ENCODE measurements at places on chromosomes 11 and 22. TPM values are rescaled to one million over a fixed set of nuclear protein-coding genes. Genes with fewer than 3 reads are reported as not detected.

DNA sequence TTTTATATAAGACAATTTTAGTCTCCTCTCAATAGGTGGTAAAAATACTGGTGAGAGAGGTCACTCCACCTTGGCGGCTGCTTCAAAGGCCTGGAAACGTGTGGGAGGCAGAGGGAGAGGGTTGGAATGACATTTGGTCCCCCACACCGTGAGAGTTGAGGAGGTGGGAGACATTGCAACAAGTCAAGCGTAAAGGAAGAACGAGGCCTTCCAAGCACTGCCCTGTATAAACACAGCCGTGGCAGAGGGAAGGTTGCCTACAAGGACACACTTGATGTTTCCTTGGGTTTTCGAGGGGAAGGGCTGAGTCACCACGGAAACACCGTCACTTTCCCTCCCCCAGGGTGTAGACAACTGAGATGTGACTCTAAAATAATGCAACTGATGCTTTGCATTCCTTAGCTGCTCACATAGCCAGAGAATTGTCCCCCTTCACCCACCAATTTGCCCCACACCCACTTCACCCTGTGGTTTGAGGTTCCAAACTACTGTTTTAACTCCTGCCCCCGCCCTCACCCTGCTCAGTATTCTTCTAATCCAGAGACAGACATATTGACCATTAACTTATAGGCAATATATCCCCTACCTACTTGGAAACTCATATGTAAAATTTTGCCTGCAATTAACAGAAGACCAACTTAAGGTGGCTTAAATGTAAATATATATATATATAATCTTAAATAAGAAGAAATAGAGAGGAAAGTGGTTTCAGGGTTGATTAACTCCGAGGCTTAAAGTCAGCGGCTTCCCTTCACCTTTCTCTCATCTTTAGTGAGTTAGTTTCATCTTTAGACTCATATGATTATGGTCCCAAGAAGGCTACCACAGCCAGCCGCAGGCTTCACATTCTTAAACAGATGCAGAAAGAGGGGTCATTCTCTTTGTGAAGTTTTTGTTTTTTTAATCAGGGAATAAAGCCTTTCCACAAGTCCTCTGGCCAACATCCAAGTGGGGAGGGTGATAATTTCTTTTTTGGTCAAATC is 54.1 kb upstream of the BDNF start:
- peak; percentile 40 for DNase-seq

- DNase-seq: no peak
Measured at GRCh38 chr11:2579315-2580060, 120.3 kb downstream of the KCNQ1OT1 start.

GRCh38 chr11:113148652-113149051 is 165.7 kb upstream of the TTC12 start:
- no peak for DNase-seq

DNA sequence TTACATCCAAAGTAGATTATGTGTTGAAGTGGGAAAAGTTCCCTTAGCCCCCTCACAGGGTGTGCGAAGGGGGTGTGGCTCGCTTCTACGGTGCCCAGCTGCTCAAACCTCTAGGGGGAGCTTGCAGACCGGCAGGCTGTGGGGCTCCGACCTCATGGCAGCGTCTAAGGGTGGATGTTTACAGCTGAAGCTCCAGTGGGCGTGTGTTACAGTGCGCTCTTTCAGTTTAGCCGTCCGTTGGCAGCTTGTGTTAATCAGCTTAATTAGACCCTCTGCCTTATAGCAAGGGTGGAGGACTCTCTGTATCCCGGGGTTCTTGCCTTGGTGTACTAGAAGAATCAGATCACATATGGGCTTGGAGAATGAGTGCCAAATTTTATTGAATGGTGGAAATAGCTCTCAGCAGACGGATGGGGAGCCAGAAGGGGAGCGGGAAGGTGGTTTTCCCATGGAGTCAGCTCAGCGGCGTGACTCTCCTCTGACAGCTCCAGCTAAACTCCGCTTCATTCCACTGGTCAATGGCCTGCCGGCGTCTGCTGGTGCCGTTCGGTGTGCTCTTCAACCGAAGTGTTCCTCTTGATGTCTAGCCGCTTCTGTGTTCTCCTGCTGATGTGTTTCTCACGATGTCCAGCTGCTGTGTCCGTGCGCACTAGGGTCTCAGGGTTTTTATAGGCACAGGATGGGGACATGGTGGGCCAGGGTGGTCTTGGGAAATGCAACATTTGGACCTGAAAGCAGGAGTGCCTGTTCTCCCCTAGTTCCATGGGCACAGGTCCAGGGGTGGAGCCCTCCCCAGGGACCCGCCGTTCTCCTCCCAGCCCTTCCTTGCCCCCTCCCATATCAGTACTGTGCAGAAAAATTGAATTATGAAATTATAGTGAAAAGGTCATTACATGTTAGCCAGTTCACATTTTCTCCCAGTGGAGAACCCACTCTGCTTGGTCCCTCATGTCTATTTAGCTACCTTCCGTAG is 28.6 kb upstream of the OR10G7 start:
- no peak for DNase-seq

- DNase-seq: no peak
Measured at GRCh38 chr11:65055538-65055937, 2.8 kb downstream of the NAALADL1 start.

DNA sequence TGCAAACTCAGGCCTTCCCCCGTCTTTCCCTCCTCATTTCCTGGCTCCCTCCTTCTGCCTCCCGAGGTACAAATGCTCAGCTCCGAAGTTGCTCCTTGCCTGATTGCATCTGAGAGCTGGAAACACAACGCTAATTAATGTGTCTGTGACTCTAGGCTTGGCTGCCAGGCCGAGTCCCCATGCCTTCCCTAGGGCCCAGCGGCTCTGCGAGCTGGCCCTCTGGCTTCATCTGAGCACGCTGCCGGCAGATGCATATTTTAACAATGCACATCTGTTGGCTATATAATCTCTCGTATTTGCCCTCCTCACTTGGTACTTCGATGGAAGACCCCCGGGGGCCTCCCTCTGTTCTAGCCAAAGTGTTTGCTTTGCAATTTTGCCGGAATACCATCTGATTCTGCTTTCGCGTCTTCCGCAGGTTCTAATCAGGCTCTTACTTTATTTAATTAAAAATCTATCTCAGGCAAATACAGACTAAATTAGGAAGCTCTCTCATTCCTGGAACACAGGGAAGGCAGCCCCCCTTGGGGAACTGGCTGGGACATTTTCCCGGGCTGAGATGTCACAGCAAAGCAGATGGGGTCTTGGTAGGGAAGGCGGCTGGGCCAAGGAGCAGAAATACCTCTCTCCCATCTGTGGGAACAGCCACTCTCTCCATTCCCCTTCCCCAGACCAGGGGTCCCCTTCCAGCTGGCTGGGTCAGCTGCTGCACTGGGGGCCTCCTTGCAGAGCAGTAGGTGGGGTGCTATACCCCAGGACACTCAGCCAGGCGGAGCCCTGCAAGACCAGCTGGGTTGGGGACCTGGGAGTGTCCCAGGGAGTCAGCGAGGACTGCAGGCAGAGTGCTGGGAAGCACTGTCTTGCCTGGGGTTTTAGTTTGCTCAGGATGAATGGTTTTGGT is 162.8 kb downstream of the ST3GAL4 start:
- no peak for DNase-seq

GRCh38 chr22:37128555-37129281 is 19.2 kb upstream of the TMPRSS6 start:
- no peak for DNase-seq

GRCh38 chr11:74672332-74672955 is 58.8 kb downstream of the CHRDL2 start:
- no peak for DNase-seq

GRCh38 chr11:83572581-83573496 is 286.7 kb upstream of the CCDC90B start:
- DNase-seq: no peak

DNA sequence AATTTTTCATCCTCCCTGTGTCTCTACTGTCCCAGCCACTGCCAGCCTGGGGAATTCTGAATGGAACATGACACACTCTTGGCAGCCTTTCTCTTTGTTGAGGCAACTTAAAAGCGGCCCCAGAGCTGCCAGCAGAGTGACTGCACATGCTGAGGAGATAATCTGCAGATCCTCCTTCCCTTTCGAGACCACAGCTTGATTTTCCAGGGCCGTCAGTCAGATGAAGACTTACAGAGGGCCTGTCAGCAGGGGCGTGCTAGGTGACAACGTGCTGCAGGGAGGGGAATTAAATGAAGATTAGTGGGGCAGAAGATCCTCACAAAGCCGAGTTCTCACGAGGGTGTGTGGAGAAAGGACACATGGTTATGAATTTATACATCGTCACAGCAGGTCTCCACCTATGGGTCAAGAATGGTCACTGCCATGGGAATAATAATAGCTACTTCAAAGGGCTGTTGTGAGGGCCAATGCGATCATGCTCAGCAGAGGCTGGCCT is 193.5 kb upstream of the PITPNB start:
- no peak for DNase-seq

GRCh38 chr11:75795276-75796090 is 19.5 kb upstream of the UVRAG start:
- no peak for DNase-seq

GRCh38 chr22:37690407-37690806 is 4.3 kb downstream of the NOL12 start:
- DNase-seq: no peak

- no peak for DNase-seq
Measured at GRCh38 chr11:44651535-44652155, 75.1 kb upstream of the TSPAN18 start.

- DNase-seq: no peak
Measured at GRCh38 chr11:102420547-102420946, 32.0 kb downstream of the TMEM123 start.

GRCh38 chr11:133408936-133409335 is 123.4 kb downstream of the OPCML start:
- no peak for DNase-seq

GRCh38 chr22:27238935-27239510 is 562.5 kb downstream of the MN1 start:
- DNase-seq: peak; percentile 78

- DNase-seq: no peak
Measured at GRCh38 chr11:20161230-20161918, 1.1 kb upstream of the DBX1 start.

- no peak for DNase-seq
Measured at GRCh38 chr11:29163231-29163630, 853.6 kb downstream of the KCNA4 start.

DNA sequence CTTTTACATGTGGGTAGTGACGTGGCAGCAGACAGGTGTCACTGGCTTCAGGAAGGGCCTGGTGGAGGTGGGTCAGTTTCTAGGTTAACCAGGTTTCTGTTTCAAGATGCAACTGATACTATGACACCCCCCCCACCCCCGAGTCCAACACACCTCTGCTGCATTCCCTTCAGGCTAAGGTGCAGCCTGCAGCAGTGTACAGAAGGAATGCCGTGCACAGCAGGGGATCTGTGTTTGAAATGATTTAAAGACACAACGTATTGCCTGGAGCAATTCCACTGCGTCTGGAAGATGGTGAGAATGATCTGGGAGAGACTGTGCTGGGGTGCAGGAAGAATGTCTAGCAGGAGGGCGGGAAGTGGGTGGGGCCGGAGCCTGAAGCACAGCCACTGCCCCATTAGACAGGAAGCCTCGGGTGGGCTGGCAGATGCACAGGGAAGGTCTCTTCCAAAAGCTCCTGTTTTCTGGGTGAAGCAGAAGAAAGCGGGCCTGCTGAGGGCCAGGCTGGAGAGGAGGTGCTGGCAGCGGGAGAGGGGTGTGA is 11.9 kb upstream of the TESMIN start:
- DNase-seq: no peak

GRCh38 chr11:44899959-44900358 is 50.7 kb downstream of the TP53I11 start:
- DNase-seq: no peak

DNA sequence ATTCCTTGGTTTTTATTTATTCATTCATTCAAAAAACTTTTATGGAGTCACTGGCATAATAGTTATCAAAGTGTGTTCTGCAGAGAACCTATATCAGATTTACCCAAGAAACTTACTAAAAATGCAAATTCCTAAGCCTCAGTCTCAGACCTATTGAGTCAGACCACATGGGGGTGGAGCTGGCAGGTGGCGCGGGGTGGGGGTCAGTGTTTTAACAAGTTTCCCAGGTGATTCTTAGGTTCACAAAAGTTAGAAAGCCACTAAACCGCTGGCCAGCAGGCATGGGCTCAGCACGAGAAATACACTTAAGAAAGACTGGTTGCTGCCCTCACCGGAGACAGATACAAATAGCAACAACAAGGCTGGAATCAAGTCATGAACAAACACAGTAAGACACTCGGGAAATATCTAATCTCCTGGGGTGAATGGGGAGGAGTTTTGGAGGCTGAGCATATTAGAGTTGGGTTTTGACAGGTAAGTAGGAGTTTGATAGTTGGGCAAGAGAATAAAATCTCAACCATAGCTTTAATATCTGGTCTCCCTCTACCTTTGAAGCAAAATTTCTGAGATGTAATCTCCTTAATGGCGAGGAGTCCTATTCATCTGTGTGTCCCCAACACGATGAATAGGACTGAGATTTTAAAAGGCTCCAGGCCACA is 167.5 kb upstream of the NECTIN1 start:
- DNase-seq: no peak

- DNase-seq: no peak
Measured at GRCh38 chr11:128346804-128347203, 240.6 kb downstream of the ETS1 start.

DNA sequence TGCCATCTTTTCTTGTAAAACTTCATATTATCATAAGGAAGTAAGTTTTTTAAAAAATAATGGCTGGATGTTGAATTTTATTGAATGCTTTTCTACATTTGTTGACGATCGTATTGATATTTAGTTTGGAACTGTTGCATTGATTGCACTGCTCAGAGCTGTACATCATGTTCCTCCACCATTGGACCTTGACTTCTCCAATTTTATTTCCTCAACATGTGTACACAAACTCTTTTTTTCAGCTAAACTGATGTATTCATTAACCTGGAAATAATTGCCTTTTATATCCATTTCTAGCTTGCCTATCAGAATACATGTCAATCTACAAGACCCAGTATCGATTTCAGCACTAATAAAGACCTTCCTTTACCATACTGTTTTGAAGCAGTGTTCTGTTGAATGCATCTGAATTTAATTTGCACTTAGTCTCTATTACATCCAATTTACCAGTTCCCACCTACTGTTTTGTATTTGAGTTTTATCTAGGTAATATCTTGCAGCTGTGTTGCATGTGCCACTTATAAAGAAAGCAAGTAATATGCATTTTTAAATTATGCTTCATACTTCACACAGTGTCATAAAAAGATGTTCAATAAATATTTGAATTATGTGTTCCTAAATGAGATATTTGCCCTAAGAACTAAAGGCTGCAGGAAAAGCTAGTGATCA is 5.5 kb downstream of the CEP57 start:
- DNase-seq: no peak

- no peak for DNase-seq
Measured at GRCh38 chr11:92964471-92964870, 5.0 kb upstream of the MTNR1B start.

GRCh38 chr11:94046796-94047195 is 25.6 kb downstream of the HEPHL1 start:
- DNase-seq: no peak

The NCR3LG1 gene
- polyA plus RNA-seq: 1.9 TPM

The GRIA4 gene
- polyA plus RNA-seq: 0.38 TPM

The KIRREL3 gene
- 2.5 TPM for polyA plus RNA-seq

The CSKMT gene
- polyA plus RNA-seq: 5.9 TPM

The ARHGAP8 gene
- polyA plus RNA-seq: 30.0 TPM

The LIPT2 gene
- polyA plus RNA-seq: 7.1 TPM

The MS4A1 gene
- 0.31 TPM for polyA plus RNA-seq

Measured in renal cortex interstitium (tissue), 15 donors.